Airway epithelial cell (primary cell): ENCODE measurements at places on chromosomes 2 and 18. TPM values are rescaled to one million over a fixed set of nuclear protein-coding genes. Genes with fewer than 3 reads are reported as not detected.

The MFSD2B gene
- total RNA-seq, result 0.14 TPM in 1 of 2 replicates, not detected in the other

The CCDC121 gene
- total RNA-seq, result 0.21 and 0.74 TPM in 2 replicates

The SLC9A2 gene
- 0.07 TPM in 1 of 2 replicates, not detected in the other for total RNA-seq

The LIMS1 gene
- 58.9 and 60.7 TPM in 2 replicates for total RNA-seq

The PIAS2 gene
- total RNA-seq, result 8.9 and 9.4 TPM in 2 replicates

The ZCCHC2 gene
- total RNA-seq, result 7.8 and 8.0 TPM in 2 replicates

The SPR gene
- total RNA-seq, result 25.8 and 26.3 TPM in 2 replicates

The MAPK4 gene
- not detected in 2 replicates for total RNA-seq

The TDRD15 gene
- total RNA-seq, result not detected in 2 replicates

The SERPINB2 gene
- 205 and 218 TPM in 2 replicates for total RNA-seq

The ZAP70 gene
- total RNA-seq, result not detected in 2 replicates

The STARD6 gene
- total RNA-seq, result 0.51 TPM in 1 of 2 replicates, not detected in the other

The VWA3B gene
- not detected in 2 replicates for total RNA-seq

The LRATD1 gene
- 44.7 and 62.1 TPM in 2 replicates for total RNA-seq

The NTSR2 gene
- total RNA-seq, result not detected in 2 replicates

The EMX1 gene
- not detected in 2 replicates for total RNA-seq

The OBSL1 gene
- total RNA-seq, result 35.3 and 35.9 TPM in 2 replicates
